ENCODE measurements at places on chromosomes 3 and 15.

DNA sequence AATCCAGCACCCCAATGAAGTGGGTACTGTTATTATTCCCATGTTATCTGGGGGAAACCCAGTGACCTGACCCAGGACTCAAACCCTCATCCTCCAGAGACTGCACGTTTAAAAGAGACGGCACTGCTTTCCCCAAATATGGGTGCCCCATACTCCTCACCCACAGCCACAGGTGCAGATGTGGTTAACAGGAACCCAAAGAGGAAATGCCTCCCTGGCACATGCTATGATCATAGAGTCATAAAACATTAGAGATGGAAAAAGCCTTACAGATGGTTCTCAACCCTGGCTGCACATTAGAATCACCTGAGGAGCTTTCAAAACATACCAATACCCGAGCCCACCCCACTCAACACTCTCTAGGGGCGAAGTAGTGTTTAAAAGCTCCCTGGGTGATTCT lies 111.5 kb downstream of the SEMA5B start:
- no peak for DNase-seq

DNA sequence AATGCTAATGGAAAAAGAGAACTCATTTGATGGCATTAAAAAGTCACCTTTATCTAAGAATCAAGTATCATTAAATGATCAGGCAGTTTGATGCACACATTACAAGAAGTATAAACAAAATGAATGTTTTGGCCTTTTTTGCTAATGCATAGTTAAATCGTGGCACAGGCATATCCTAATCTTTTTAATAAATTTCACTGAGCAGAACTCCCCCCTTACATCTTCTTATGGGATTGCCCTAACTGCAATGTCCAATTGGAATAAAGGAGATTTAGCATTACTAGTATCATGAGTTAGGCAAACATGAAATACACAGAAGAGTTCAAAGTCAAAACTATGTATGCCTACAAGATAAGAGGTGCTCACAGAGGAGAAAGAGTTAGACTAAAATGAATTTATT lies 32.7 kb downstream of the USF3 start:
- no peak for DNase-seq

- no peak for DNase-seq
Observed at GRCh38 chr3:195005759-195006510, 265.0 kb downstream of the XXYLT1 start.

- no peak for DNase-seq
Observed at GRCh38 chr15:85821545-85821944, 26.8 kb upstream of the KLHL25 start.

- DNase-seq, result no peak
Observed at GRCh38 chr3:52507359-52507758, 12.2 kb downstream of the STAB1 start.

DNA sequence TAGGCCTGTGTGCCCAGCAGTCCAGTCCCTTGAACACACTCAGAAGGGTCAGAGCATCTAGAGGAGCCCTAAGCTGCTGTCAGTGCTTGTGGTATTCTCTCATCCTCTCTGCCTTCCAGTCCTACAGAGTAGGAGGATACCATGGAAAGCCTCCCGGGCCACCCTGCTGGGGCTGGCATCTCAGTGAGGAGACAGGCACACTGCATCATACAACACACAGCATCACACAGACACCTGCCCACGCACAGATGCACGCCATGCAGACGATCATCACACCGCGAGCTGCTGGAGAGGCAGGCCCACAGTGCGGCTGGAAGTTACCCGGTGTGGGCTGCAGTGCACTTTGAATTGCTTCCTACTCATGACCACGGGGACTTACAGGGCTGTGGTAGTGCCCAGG lies 15.2 kb downstream of the GABRA5 start:
- no peak for DNase-seq

DNA sequence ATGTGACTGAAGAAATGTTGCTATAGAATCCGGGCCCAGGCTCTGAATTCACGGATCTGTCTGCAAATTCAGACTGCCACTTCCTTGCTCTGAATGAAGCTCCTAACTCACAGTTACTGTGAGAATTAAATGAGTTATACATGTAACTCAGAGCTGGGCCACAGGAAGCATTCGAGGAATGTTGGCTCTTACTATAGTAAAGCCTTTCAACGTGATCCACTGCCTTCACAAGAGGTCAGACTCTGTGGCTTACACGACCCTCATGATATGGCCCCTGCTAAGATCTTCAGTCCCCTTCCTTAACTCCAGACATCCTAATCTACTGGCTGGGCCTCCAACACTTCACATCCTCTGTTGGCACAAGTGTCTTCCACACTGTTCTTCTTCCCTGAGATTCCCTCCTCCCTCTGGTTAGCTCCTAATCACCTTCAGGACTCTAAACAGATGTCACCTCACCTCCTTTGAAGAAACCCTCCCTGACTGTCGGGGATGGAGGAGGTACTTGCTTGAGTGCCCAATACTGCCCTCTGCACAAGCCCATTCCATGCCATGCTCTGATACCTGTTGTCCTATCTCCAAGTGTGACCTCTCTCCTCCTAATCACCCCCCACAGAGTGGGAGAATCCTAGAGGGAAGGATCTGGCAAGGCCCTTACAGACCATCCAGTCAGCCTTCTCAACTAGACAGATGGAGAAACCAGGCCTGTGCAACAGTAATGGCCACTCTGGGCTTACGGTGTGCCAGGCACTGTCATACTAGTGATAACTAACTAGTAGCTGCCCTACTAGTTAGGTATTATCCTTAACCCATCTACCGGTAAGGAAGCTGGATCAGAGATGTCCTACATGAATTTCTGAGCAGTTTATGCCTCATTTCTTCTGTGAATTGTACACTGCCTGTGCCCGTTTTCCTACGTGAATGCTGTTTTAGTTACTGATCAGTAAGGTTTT lies 1.3 kb downstream of the ACTR8 start:
- DNase-seq, result no peak

GRCh38 chr3:168803536-168803935 lies 707.8 kb upstream of the GOLIM4 start:
- DNase-seq, result no peak

DNA sequence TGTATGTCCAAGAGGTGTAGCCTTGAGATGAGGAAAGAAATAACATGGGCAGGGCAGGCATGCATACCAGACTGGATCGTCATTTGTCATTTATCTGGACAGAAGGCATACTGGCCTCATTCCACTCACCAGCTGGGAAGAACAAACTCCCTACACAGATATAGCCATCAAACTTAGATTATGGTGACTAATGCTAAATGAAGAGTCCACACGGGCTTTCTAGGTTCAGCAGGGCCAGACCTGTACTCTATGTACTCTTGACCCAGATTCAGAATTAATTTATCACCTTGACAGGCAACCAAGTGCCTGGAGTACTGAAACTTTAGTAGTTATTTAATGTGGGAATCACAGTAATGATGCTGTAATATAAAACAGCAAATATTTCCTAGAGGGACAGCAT lies 164.3 kb upstream of the IL12A start:
- no peak for DNase-seq

- no peak for DNase-seq
Observed at GRCh38 chr3:17243621-17244020, 358.9 kb downstream of the PLCL2 start.

DNA sequence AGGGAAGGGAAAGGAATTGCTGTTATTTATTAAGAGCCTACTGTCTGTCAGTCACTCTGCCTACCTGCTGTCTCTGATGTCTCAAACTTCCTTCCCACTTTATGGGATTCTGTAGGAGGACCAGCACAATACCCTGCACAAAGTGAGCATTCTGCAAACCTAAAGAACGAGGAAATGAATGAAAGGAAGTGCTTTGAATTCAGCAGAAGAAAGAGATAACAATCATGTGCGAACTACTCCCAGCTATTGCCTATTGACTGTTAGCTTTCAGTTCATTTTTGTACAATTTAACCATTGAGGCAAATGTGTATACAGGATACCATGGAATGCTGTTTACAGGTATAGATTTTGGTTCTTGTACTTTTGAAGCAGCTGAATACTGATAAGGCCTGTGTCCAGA lies 66.8 kb downstream of the CMSS1 start:
- DNase-seq, result no peak

GRCh38 chr3:58215317-58216025 lies 4.7 kb upstream of the DNASE1L3 start:
- DNase-seq, result no peak
